ENCODE measurements at places on chromosomes 5 and 9.

DNA sequence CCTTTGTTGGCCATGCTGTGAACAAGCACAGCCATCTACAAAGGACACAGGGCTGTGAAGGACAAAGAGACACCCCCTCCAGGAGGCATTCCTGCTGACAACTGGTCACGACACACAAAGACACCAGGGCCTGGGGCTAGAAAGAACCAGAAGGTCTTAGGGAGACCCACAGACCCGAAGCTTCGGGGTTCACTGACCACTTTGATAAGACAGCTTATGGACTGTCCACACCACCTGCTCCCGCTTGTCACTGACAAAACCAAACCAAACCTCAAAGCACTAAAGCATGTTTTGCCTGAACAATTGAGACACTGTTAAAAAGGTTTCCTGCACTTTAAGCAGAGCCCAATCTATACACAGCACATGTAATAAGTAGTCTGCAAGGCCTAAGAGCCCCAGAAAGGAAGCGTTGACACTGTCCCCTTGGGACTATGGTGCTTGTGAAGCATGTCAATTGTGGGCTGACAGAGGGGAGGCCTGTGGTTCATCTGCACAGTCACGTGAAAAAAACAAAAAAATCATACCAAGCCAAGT, 185.0 kb downstream of the GAPVD1 start:
- DNase-seq: no peak

GRCh38 chr5:139955053-139955605, 88.0 kb downstream of the NRG2 start:
- DNase-seq: no peak

DNA sequence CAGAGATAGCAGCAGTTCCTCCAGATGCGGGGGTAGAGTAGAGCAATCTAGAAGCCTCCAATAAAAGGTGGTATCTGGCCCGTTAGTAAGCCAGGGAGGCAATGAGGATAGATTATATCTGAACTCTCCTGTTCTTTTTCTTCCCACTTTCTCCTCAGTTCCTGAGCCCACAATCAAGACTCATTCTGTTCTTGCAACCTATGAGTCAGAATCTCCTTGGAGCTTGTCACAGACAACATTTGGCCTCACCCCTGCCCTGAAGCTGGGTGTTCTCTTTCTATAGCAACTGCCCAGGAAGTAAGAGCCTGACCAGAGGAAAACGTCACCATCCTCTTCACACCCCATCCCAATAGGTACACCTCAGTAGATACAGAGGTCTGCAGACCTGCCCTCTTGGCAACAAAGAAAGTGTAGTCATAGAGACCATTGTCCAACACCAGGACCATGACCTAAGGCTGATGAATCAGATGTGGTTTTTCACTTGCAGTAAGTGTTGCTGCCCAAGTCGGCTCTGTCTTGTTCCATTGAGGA, 76.3 kb upstream of the PCA3 start:
- DNase-seq: no peak

- DNase-seq: no peak
Observed at GRCh38 chr9:5762421-5762820, 70.5 kb downstream of the ERMP1 start.

GRCh38 chr9:69056191-69056815, 20.8 kb downstream of the FXN start:
- no peak for DNase-seq

DNA sequence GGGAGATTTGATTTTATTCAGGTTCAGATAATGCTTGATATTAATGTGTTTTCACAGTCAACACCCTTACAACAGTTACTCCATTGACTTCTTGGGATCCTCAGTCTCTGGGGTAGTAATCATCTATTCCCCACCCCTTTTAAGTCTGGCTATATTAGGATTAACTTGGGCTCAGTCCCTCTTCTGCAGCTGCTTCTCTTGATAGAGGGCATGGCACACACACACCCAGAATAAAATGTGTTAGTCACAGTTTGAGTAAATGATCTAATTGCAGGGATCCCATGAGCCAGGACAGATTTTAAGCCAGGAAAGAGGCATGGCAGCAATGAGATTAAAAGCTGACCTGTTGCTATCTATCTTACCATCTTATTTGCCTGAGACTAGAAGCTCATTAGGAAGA, 53.7 kb upstream of the VLDLR start:
- DNase-seq: no peak

- DNase-seq: no peak
Observed at GRCh38 chr5:59037941-59038797, 455.3 kb downstream of the RAB3C start.

DNA sequence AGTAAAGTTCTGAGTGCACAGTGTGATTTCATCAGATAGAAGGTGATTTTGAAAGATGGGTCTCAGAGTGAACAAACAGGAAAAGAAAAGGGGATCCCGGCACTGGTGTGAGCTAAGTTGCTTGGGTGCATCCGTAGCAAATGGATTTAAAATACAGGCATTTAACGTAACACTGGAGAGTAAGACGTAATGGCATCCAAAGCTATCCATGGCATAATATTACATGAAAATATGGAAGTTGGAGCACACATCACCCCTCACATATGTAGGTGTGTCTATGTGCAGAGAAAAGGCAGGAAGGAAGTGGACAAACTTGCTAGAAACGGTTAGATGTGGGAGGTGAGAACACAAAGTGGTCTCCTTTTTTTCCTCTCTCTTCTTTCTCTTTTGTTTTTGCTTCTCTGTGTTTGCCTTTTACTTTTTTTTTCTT, 38.2 kb upstream of the SEMA4D start:
- DNase-seq: no peak

- DNase-seq: no peak
Observed at GRCh38 chr9:72407114-72407513, 42.1 kb upstream of the ZFAND5 start.

GRCh38 chr5:22751536-22751935, 101.6 kb downstream of the CDH12 start:
- no peak for DNase-seq

GRCh38 chr5:71695595-71695994, 23.5 kb upstream of the CARTPT start:
- DNase-seq: no peak

GRCh38 chr5:168457542-168457941, 28.7 kb upstream of the RARS1 start:
- DNase-seq: no peak

DNA sequence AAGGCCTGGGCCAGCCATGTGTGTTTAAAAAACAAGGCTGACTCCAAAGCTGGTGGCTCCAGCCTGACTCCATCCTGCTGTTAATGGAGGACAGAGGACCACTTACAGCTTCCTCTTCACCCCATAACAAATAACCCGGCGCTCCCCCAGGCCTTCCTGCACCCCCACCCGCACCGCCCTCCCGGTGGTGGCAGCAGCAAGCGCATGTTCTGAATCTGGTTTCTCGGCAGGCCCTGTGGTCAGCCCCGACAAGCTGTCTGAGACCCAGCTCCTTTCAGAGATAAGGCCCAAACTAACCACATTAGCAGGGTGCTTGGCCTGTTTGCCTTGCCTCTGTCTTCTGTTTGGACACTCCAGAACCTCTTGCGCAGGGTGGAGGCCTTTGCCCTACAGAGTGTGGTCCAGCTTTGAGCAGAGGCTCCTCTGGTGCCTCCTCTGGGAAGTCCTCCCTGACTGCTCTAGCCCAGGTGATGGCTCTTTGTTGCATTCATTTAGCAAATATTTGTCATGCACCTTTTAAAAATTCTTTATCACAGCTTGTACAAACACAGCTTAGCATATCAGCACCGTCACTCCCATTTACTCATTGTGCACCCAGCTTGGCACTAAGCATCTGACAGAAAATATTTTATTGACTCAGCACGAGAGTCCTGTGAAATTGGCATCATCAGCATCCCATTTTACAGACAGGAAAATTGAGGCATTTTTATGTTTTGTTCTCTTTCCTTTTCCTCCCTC, 78.4 kb downstream of the NDFIP1 start:
- DNase-seq: no peak

DNA sequence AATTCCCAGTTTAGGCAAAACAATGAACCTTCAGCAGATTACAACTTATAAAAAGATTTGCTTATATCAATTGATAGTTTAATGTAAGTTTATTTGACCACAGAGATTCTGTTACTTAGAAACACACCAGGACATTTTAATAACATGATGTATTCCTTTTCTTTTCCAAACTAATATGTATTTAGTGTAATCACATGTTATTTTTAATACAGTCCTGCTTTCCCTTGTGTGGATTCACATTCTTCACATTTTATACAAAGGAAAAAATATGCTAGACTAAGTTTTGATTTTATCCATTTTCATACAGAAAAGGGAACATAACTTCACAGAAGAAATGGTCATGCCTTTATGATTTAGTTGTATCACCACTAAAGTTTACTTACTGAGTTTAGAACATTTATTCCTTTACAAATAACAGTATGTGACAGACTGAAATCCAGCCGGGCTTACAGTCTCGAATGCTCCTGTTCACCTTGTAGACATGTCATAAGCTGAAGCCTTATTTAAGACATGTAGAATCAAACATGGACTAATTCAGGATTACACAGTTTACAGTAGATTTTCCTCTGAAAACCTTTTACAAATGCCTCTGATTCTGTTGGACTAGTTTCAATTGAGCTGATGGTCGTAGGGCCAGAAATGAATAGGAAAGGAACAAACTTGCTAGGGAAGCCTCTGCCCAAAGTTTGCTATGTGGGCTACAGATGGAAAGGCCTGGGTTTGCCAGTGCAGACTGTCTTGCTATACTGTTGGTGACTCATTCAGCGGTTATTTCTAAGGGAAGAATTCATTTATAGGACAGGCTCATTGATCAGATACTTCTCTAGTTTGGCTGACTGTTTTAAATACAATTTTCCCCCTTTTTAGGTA, 6.6 kb upstream of the ASPN start:
- no peak for DNase-seq

DNA sequence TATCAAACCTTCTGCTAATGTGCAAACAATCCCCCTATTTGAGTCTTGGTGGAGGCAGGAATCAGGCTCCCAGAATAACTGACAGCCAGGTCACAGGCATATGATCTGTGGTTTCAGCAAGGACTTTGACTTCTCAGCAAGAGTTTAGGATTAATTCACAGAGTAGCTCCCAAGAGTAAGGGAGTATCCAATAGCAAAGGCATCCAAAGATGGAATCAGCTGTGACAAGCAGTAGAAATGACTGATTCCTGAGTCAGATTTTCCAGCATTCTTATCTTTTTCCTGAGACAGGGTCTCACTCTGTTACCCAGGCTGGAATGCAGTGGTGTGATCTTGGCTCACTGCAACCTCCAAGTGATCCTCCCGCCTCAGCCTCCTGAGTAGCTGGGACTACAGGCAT, 108.3 kb downstream of the EPB41L4A start:
- DNase-seq: no peak

- no peak for DNase-seq
Observed at GRCh38 chr5:54533541-54534190, 16.1 kb downstream of the SNX18 start.

DNA sequence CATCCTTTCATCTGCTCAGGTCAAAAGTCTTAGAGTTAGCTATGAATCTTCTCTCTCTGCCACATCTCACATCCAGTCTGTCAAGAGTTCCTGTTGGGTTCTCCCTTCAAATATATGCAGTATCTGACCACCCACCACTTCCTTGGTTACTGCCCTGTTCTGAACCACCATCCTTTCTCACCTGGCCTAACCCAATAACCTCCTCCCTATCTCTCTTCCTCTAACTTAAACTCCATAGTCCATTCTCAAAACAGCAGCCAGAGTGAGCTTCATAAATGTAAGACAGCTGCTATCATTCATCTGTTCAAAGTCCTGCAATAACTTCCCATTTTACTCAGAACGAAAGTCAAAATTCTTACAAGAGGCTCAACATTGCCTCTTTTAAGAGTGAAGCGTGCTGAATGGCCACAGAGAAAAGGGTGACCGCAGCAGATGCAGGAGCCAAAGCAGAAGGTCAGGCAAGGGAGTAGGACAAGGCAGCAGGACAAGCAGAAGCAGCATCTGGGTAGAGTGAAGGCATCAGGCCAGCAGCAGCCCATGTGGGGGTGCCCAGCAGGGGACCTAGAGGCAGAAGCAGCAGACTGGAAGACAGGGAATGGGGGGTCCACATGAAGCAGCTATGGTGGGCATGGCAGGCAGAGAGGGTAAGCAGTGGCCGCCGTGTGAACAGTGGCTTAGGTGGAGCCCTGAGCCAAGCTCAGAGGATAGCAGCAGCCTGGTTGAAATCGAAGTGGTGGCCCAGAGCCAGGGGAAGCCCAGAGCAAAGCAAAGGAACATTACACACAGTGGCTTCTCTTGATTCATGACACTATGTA, 39.3 kb upstream of the CDC42SE2 start:
- DNase-seq: peak; percentile 36

GRCh38 chr9:127473501-127473900, 22.2 kb downstream of the LRSAM1 start:
- no peak for DNase-seq

Measured in activated naive CD8-positive, alpha-beta T cell treated with anti-CD3 and anti-CD28 coated beads, Interleukin-2, amount 10 ng/mL, durations not matched to agents 7 days and 5 days (primary cell).